ENCODE measurements at places on chromosomes 5 and 9. TPM values are rescaled to one million over a fixed set of nuclear protein-coding genes. Genes with fewer than 3 reads are reported as not detected.

- no peak for DNase-seq
Observed at GRCh38 chr5:537621-538071, 13.4 kb upstream of the SLC9A3 start.

GRCh38 chr5:158464383-158464782 is 605.4 kb upstream of the CLINT1 start:
- no peak for DNase-seq

- no peak for DNase-seq
Observed at GRCh38 chr5:6728011-6728794, 15.0 kb downstream of the TENT4A start.

- DNase-seq, result no peak
Observed at GRCh38 chr5:62708481-62709325, 130.1 kb downstream of the LRRC70 start.

DNA sequence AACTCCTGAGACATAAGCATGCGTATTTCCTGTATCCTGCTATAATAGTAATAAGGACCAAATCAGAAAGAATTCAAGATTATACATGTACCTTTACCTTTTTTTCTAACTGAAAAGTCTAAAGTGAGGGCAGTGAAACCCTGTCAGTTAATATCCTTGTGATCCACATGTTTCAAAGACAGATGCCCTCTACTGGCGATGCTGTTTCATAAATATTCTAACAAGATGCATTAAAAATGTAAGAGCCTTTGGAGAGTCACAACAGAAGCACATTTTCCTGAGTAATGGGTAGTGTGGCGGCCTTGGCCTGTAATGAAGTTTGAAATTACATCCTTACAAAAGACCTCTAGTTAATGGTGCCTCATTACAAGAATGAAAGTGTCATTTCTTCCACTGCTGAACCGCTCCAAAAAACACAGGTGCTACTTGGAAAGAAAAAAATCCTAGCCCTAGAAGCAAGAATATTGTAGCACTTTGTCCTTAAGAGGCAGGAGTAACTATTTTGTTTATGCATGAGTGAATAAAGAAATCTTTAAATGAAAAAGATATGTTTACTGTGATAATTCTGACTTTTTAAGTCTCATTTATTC is 232.6 kb downstream of the EPB41L4A start:
- no peak for DNase-seq

DNA sequence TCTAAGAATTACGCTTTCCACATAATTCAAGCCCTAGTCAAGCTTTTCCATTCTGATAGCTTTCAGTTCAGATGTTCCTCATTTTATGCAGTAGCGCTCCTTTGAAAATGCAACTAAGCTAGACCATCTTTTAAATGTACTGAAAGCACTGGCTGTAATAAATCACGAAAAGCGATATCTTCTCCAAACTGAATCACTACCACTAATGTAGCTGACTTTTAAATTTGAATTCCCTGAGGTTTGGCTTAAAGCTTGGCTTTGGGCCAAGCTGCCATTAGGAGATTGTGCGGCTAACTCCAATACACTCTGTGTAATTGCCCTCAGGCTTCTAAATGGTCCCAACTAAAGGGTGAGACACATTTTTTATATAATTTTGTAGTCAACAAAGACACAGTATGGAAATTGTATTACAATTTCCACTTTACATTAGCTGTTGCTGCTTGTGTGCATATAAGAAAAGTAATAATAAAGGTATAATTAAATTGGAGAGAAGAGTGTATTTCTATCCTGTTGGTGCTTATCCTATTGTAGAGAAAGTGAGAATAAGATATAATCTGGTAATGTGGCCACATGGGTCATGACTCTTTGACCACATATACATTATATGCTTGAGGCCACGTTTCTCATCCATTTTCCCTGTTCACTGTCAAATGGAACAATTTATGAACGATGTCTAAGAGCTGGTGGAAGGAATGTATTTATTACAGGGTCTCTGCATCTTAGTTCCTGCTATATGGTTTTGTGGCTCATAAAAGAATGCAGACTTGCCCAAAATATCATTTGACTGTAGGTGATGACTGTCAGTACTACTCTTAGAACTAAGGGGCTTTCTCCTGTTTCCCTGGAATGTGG is 118.7 kb upstream of the TAF11L2 start:
- no peak for DNase-seq

The IFNA2 gene
- not detected for total RNA-seq

DNA sequence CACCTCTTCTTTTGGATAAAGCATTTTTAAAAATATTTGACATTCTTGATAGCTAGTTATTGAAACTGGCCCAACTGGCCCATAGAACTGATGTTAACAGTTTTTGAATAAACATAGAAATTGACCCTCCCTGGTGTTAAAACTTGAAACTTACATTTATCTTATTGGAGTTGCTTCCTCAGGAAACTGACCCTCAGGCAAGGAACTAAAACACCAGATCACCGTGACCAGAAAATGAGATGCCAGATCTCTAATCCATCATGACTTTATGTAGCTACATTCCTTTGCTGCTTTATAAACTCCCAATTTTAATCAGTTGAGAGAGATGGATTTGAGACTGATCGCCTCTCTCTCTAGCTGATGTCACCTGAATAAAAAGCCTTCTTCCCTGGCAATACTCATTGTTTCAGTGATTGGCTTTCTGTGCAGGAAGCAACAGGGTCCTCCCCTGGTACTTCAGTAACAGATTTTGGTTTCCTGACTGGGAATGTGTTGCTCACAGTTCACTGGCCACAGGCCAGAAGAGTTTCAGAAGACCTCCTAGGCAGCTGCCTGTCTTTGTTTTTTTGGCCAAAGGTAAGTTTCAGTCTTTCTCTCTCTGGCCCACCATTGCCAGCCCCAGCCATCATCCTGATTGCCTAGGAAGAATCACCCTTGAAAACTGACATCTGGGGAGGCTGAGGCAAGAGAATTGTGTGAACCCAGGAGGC is 212.4 kb downstream of the DTWD2 start:
- DNase-seq, result no peak

DNA sequence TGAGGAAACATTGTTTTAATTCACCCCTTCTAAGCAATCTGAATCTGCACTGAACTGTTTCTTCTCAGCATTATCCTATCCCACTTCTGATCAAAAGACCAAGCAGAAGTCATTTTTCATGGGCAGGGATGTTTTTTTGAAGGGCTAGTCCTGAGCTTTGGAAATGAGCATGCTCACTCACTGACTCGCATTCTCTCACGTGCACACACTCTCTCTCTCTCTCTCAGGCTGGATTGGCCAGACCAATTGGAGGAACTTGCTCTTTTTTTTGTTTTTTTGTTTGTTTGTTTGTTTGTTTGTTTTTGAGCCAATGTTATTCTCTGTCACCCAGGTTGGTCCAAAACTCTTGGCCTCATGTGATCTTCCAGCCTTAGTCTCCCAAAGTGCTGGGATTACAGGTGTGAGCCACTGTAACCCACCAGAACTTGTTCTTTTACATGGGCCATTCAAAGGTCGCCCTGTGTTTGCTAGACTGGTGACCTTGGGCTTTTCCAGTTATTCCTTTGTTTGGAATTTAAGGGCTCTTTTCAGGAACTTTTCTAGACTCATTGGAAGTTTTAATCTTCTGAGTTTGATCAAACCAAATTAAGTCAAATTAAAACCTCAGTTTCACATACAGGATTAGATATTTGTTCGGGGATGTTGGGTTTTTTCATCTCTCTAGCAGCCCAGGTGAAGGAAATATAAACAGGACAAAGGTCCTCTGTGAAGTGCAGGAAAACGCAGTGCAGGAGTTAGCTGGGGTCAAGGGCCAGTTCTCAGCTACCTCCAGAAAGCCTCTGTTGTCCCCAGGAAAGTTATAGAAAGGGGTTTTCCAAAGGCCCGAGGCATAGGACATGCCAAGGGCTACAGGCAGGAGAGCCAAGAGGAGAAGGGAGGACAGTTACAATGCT is 13.1 kb downstream of the FAXDC2 start:
- no peak for DNase-seq

DNA sequence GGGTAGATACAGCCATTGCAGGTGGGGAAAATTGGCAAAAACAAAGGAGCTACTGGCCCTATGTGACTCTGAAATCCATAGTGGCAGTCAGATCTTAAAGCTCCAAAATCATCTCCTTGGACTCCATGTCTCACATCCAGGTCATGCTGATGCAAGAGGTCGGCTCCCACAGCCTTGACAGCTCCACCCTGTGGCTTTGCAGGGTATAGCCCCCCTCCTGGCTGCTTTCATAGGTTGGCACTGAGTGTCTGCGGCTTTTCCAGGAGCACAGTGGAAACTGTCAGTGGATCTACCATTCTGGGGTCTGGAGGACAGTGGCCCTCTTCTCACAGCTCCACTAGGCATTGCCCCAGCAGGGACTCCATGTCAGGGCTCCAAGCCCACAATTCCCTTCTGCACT is 1190.1 kb downstream of the CDH12 start:
- DNase-seq, result no peak

Data from Panc1 (cell line).